Activated T-helper 9 cell treated with anti-CD3 and anti-CD28 coated beads, Interleukin-2, amount 50 U/mL, for 16 hours (primary cell): ENCODE measurements at places on chromosomes 16 and 17.

DNA sequence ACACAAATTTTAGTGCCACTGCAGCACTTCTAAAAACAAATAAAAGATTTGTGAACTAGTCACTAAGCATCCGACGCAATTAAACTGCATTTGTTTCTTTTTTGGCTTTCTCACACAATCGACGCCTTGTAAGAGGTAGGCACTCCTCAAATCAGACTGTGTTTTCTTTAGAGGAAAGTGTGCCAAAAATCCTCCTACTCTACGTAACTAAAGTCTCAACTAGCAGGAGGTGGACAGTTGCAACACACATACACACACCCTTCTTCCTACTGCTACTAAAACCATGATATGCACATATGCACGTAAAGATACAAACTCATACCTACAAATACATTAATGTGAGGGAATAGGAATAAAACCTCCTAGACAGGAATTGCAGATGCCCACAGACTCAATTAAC is 844.7 kb upstream of the SOX9 start:
- DNase-seq: no peak

- DNase-seq: no peak
These were observed 64.7 kb downstream of the KCNJ18 start for GRCh38 chr17:21756856-21757619.

- no peak for DNase-seq
These were observed 28.7 kb downstream of the CACNA1G start for GRCh38 chr17:50589095-50589705.

- DNase-seq: peak; percentile 34
These were observed 902 bp upstream of the DHRS7B start for GRCh38 chr17:21125862-21126261.

- DNase-seq: no peak
These were observed 33.4 kb upstream of the LONP2 start for GRCh38 chr16:48210747-48211146.

DNA sequence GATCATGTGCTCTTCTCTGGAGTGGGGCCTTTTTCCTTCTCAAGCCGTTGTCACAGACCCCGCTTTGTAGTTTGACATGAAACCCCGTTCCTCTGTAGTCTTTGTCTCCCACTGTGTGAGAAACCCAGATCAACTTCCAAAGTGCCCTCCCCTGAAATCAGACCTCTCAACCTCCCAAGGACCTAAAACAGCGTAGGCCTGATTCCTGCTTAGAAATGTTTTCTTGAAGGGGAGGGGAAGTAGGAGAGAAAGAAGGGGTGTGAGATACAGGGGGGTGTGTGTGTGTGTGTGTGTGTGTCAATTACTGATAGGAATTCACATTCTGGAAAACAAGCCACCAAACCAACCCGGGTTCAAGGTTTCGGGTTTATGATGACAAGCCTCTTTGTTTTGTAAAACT is 1.4 kb downstream of the UBE2O start:
- DNase-seq: no peak

DNA sequence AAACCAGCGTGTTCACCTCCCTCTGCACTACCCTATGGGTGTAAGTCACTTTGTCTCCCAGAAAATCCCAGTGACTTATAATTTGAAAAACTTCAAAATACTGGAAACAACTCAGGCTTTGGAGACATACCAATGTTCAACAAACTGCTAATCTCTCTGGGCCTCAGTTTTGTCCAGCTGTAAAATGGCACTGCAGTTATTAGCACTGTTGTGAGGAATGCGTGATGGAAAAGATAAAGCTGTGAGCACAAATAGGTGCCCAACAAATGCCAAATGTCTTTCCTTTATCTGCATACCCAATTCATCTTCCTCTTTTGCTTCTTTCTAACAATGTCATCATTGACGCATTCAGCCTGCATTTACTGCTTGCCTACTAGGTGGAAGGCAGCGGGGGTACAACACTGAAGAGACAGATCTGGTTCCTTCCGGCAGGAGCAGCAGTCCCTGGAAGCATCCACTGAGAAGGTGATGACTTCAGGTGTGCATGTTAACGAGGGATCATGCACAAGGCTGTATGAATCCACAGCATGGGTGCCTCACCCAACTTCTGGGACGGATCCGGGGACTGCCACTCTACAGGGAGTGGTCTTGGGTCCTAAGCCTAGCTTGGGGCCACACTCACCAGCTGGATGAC is 63.4 kb downstream of the CYTH1 start:
- no peak for DNase-seq

GRCh38 chr17:2170023-2170422 is 115.1 kb downstream of the HIC1 start:
- no peak for DNase-seq

GRCh38 chr17:29125651-29126050 is 54.5 kb downstream of the MYO18A start:
- no peak for DNase-seq

DNA sequence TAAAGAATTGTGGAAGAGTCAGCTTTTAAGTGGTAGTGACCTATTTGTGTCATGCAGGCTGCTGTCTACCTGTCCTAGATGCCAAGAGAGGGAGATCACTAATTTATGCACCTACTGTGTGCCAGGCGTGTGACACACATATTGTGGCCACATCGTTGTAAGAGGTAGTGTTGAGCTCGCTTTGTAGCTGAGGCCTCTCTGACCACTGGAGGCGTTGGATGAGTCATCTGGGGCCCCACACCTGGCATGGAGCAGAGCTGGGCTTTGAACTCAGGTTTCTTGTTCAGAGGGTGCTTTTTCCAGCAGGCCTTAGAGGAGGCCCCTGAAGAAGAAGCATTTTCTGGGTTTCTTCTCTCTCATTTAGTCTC is 52.3 kb upstream of the LGALS9 start:
- DNase-seq: no peak

- no peak for DNase-seq
These were observed 169.3 kb downstream of the CDH13 start for GRCh38 chr16:82796047-82796446.
